ENCODE measurements at places on chromosomes 4 and X.

DNA sequence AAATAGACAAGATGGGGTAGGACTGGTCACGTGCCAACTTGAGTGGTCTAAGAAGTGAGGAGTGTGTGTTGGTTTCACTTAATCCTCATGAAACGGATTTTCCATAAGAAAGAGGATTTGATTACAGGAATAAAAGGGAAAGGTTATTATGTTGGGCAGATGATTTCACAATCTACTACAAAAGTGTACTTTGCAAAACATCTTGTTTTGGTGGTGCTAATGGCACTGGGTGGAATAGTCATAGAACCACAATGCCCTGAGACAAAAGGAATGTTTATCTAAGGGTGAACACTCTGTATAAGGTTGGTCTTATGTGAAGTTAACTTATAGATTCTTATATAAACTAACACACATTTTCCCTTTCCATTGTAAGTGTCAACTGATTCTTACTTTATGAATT, 45.6 kb downstream of the GLUD2 start:
- DNase-seq: no peak

- DNase-seq: no peak
Measured at GRCh38 chr4:99054428-99054994, 34.1 kb downstream of the ADH5 start.

DNA sequence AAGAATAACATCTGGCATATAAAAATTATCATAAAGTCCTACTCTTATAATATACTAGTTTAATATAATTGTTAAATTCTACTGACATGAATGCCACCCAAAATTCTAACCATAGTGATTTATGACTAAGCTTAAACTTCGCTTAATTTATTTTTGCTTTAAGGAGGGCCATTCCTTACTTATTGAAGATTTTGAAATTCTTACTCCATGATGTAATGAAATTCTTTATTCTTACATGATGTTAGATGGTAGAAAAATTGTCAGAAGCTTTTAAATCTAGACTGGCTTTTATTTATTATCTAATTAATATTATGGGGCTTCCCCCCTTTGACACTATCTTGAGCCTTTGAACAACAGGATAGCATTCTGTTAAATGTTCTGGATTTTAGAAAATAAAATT, 19.5 kb upstream of the SUPT20HL2 start:
- no peak for DNase-seq

- DNase-seq: no peak
Measured at GRCh38 chr4:144189121-144189520, 48.6 kb upstream of the GYPA start.

- no peak for DNase-seq
Measured at GRCh38 chrX:39850630-39851152, 247.1 kb downstream of the BCOR start.

DNA sequence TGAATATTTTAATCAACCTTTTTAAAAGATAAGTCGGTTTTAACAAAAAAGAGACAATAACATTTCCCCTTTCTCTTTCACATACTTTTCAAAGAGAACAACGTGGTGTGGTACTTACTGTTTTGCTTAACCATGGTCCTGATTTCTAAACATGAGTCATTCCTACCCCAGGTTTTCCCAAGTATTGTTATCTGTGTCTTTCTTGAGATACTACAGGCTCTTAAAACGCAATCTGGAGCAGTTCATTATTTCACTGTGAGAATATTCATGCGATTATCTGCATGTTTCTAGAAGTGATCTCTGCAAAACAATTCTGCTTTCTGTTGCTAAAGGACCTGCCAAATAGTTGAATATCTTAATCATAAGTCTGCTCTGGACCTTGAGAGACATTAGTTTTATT, 127.3 kb downstream of the TENM3 start:
- no peak for DNase-seq

DNA sequence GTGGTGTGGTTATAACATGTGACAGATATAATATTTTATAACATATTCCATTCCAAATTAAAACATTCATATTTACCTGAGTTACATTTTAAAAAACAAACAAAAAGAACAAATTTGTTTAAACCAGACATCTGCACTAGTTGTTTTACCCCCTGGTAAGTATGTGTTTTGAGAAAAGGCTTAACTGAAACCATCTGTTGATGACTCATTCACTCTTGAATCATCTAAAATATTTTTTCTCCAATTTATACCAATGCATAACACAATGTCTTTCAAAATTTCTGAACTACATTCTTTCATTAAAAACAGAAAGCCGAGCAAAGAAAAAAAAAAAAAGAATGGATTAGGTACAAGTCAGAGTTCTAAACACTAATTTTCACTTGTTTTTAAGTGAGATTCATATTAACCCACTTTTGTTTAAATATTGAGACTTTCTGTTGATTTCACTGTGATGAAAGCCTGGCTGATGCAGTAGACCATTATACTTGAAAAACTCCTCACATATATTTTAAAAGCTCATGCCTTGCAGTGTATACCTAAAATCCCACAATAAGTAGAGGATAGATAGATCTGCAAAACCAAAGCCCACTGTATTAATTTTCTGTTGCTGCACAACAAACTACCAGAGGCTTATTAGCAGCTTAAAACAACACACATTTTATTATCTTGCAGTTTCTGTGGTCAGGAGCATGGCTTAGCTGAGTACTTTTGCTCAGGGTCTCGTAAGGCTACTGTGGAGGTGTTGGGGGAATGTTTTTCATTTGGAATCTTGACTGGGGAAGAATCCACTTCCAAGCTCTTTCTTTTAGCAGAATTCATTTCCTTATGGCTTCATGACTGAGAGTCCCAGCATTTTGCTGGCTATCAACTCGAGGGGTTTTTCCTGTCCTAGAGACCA, 221.5 kb downstream of the PCDH18 start:
- DNase-seq: no peak

DNA sequence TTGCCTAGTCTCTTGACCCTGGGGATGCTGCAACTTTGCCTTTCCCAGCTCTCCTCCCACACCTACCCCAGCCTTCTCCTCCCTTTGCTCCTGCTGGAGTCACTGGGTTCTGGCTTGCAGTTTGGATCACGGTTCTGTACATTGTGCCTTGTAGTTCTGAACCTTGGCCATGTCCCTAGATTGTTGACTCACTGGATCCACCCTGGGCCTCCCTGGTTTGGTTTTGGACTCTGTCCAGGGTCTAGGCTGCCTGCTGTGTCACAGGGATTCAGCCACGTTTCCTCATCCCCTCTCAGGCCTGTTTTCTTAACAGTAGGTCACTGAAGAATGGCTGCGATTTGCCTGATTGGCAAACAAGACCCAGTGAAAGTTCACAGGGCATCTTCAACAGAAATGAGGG, 11.5 kb upstream of the GABRE start:
- no peak for DNase-seq

DNA sequence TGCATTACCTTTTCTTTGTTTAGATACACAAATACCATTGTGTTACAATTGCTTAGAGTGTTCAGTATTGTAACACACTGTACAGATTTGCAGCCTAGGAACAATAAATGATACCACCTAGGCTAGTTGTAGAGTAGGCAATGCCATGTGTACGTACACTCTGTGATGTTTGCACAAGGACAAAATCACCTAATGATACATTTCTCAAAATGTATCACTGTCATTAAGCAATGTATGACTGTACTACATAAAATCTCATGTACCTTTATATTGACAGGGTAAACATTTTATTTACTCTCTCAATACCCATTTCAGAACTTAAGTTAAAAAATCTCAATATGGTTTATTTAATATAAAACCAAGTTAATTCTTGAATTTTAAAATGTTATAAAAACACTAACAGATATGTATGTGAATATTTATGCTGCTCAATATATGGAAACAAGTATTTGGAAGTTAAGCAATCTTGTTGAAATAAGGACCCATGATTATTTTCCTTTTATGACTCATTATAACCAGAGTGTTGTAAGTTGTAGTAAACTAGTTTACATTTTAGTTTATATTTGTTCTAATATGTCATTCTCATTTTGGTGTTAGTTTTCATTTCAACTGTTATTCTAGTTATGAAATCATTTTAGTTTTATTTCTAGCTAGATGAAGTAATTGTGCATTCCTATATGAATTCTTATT, 409.2 kb downstream of the TLL1 start:
- DNase-seq: no peak

- no peak for DNase-seq
Measured at GRCh38 chrX:155959018-155959587, 38.4 kb upstream of the IL9R start.

DNA sequence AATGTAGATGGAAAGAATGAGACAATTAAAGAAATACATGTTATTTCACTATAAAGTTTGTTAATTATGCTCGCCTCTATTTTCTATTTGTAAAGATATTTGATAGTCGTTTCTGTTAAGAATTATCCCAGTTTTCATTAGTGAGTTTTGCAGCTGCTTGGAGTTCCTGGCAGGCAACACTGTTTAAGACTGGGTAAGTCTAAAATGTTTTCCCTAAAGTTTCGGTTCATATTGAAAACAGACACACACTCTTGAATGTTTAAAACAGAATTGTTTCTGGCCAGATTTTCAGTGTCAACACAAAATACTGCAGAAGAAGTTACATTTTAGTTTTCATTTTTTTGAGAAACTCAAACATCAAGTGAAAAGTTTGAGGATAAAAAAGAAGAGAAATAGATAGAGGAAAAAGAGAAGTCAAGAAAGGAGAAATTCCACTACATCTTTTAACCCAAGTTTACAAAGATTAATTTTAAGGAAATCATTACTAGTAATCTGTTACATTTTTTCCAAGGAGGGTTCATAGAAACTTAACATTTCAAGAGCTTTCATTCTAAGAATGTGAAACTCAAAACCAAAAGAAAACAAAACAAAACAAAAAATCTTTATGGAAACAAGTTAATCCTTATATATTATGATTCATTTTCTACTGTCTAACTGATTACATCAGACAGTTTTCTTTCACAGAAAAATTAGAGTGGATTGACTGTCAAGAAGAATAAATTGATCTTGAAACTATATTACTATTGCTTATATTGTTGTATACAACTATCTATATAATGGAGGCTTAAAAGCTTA, 305.5 kb downstream of the FAT4 start:
- no peak for DNase-seq

DNA sequence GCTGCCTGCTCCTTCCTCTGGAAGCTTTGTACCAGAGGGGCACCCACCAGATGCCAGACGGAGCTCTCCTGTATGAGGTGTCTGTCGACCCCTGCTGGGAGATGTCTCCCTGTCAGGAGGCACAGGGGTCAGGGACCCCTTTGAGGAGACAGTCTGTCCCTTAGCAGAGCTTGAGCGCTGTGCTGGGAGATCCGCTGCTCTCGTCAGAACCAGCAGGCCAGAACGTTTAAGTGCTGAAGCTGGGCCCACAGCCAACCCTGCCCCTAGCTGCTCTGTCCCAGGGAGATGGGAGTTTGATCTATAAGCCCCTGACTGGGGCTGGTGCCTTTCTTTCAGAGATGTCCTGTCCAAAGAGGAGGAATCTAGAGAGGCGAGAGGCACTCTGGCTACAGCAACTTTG, 260.3 kb upstream of the GPRIN3 start:
- no peak for DNase-seq

GRCh38 chr4:125693228-125693627, 378.5 kb downstream of the FAT4 start:
- DNase-seq: no peak

GRCh38 chr4:79864500-79865200, 208.4 kb downstream of the ANTXR2 start:
- DNase-seq: no peak

DNA sequence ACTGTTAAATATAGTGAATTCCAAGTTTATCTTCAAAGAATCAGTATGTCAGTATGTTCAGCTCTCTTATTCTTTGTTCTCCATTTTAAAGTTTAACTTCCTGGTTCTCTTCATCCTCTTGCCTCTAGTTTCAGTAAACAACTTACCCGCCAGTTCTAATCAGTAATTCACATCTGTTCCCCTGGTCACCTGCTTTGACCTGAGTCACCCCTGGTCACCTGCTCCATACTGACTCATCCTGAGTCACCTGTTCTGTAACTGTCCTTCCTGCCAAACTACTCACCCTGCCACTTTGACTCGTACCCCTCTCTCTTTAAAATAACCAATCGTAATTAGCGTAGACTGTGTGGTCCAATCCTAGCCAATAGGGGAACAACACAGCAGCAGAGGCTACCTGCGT, 992.7 kb upstream of the HS3ST1 start:
- no peak for DNase-seq

GRCh38 chr4:94400191-94400590, 51.6 kb upstream of the PDLIM5 start:
- no peak for DNase-seq

DNA sequence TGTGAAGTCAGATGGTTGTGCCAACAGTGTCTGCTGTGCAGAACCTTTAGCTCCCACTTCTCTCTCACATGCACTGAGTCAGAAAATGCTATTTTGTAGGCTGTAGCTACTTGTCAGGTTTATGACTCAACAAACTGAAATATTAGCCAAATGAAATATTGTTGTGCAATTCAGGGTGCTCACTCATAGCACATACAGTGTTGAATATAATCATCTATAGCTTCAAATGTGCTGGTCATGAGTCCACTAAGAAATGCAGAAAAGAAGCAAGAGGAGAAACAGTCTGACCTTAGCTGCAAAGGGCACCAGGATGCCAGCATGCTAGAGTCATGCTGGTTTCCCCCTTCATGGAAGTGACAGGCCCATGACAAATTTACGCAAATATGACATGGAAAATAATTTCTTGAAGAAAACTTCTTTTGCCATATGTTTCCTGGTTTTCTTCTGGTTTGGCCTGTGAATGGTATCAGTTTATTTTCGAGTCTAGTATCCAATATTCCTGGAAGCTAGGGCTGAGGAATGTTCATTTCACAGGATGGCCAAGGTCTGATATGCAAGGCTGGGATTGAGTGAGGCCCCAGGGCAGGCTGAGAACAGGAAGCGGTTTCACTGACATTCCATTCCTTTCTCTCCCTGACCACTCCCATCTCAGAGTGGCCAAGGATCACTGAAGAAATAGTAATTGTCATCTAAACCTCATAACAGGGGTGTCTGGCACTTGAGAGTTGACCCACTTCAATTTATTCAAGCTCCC, 10.3 kb upstream of the CXCL2 start:
- no peak for DNase-seq

DNA sequence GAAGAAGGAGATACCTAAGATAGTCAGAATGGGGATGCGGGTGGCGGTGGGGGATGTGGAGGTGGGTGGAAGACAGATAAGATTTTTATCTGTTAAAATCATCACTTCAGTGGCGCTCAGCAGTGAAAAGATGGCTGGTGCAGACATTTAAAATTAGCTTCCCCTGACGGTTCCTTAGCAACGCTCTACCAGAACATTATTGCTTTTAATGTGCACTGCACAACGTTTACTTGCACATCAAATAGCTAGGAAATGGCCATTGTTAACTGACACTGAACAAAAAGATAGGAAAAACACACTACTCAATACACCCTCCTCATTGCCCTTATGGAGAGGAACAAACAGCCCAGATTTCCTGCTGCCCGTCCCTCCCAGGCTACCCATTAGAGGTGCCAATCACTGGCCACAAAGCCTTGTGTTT, 61.0 kb upstream of the FTHL17 start:
- no peak for DNase-seq

All from activated T-helper 1 cell treated with anti-CD3 and anti-CD28 coated beads, Interleukin-2, amount 50 U/mL, for 16 hours (primary cell).